ENCODE measurements at places on chromosomes 16 and 17.

DNA sequence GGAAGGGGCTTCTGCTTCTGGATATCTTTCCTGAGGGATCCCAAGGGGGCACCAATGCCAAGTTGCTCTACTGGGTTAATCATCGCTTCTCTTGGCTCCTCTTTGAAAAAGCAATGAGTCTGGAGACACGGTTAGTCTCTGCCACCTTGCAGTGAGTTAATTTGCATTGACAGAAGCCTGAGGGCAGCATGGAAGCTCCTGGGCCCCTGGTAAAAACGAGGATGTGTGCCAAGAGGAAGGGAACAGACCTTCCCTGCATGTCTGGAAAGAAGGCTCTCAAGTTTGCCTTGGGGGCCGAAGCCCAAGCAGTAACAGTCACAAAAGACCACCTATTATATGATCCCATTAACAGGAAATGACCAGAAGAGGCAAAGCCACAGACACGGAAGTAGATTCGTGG, 86.7 kb downstream of the IRX5 start:
- DNase-seq = no peak

GRCh38 chr17:17235212-17236174, 1.5 kb downstream of the FLCN start:
- no peak for DNase-seq

GRCh38 chr16:29877266-29877961, 14.4 kb upstream of the CDIPT start:
- DNase-seq = no peak

- no peak for DNase-seq
Observed at GRCh38 chr17:42210046-42210445, 15.8 kb upstream of the GHDC start.

- no peak for DNase-seq
Observed at GRCh38 chr17:49193513-49194296, 16.7 kb downstream of the GNGT2 start.

DNA sequence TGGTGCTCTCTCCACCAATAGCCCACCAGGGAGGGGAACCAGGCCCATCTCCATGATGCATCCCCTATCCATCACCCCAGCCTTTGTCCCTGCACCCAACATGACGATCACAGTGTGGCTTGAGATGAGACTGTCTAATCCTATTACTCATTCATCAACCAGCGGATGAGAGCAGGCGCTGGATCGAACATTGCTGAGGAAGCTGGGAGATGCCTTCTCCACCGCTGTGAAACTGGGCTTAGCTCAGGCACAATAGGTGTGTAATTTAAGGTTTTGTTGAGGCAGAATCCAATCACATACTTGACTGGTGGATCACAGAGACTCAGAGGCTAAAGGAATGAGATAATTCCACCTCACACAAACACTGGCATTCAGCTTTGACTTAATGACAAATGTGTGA, 64.6 kb upstream of the IRX3 start:
- no peak for DNase-seq

- DNase-seq = no peak
Observed at GRCh38 chr16:65218348-65218747, 96.5 kb upstream of the CDH11 start.

- no peak for DNase-seq
Observed at GRCh38 chr16:441447-441846, 16.0 kb downstream of the RAB11FIP3 start.

- DNase-seq = no peak
Observed at GRCh38 chr16:7209598-7209997, 123.0 kb upstream of the RBFOX1 start.

DNA sequence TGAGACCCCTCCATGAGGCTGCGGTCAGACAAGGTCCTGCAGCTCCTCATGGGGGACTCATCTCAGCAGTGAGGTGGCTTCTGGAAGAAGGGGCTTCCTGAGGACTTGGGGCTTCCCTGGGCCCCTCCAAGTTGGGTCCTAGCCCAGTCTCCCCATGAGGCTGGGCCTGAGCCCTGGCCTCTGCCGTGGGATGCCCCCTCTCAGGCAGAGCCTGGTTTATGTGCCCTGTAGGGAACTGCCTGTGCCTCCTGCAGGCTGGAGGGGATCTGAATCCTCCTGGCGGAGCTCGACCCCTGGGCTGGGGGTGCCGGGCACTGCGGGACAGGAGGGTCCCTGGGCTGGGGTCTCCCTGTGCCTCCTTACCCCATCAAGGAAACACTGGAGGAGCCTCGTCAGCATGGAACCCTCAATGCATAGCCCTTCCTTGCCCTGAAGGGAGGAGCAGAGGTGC, 45.8 kb downstream of the TNFRSF13B start:
- no peak for DNase-seq

GRCh38 chr17:12438813-12439586, 226.7 kb upstream of the MYOCD start:
- no peak for DNase-seq

- DNase-seq = no peak
Observed at GRCh38 chr17:76538281-76538931, 897 bp upstream of the CYGB start.

DNA sequence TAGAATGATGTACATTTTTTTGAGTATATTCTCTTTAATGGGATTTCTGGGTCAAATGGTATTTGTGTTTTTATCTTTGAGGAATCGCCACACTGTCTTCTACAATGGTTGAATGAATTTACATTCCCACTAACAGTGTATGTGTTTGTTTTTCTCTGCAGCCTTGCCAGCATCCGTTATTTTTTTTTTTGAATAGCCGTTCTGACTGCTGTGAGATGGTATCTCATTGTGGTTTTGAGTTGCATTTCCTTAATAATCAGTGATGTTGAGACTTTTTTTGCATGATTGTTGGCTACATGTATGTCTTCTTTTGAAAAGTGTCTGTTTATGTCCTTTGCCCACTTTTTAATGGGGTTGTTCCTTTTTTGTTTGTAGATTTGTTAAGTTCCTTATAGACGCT, 172.7 kb upstream of the CDH8 start:
- no peak for DNase-seq

GRCh38 chr17:27481327-27481726, 25.1 kb downstream of the KSR1 start:
- DNase-seq = peak; percentile 55

DNA sequence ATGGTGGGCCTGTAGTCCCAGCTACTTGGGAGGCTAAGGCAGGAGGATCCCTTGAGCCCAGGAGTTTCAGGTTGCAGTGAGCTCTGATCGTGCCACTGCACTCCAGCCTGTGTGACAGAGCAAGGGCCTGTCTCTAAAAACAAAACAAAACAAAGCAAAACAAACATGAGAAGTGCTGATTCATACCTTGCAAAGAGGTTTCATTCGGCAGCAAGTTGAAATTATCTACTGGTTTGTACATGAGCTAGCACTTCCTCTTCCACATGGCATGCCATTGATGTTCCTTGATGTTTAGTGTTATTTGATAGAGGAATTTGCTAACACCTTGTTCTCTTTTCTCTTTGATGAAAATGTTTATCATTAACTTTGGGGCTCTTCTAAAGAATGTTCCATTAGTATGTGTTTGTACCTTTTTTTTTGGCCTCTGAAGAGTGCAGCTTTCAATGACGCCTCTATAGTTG, 50.6 kb downstream of the SPECC1 start:
- no peak for DNase-seq

- no peak for DNase-seq
Observed at GRCh38 chr17:65914784-65915342, 277.1 kb downstream of the CEP112 start.

DNA sequence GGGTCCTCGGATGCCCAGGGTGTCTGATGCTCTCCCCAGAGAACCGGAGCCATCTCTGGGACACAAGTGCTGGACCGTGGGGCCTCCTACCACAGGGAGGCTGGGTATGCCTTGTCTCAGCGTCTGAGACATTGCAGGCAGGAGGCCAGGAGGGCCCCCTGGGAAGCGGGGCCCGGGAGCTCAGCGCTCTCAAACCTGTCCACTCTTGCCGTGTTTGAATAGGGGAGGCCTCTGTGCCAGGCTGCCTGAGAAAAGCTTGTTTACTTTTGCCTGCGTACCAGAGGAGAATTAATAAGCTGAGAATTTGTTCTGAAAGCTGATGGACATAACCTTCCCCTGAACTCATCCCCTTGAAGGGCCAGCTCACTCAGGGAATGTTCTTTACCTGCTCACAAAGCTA, 163.8 kb downstream of the NTN1 start:
- DNase-seq = no peak

DNA sequence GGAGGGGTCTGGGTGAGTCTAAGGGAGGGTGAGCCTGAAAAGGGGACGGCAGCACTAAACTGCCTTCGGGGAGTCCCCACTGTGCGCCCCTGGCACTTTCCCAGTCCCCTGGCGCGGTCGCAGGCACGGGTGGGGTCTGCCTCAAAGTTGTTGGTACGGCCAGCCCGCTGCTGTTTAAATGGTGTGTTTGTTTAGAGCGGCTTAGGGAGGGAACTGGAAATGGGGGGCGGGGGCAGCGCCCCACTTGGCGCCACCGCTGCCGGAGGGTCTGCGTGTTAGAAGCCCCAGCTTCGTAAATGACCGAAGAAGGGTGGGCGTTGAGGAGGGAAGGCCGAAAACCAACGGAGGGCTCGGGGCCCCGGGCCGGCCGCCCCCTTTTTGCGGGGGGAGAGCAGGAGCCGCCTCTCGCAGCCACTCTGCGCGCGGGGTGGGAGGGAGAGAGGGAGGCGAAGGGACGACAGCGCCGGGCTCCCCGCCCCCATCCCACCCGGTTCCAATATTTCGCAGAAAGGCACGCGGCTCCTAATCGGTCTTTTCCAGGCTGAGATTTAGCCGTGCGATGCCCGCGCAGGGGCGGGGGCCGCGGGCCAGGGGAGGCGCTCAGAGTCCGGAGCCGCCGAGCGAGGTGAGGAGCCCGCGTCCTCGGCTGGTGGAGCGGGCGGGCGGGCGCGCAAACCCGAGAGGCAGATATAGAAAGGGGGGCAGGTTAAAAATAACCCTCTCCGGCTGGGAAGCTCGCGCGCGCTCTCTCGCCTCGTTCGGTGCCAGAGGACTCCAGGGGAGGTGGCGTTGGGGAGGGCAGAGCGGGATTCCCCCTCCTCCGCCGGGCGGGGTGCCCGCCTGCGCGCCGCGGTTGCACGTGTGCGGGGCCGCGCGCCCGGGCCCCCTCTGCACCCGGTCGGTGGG, 54.9 kb downstream of the SREBF1 start:
- DNase-seq = no peak

DNA sequence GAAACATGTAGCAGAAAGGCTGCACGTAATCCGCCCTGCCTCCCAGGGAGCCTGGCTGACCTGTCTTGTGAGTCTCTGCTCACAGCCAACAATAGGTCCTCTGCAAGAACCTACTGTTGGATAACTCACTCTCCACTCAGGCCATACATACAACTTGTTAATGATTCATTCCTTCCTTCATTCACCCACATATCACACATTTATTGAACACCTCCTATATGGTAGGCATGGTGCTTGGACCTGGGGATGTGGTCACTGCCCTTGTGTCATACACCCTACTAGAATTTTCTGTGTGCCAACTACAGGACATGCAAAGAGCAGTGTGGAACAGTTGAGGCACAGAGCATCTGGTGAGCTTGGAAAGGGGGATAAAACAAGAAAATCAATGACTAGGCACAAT, 28.1 kb upstream of the HNF1B start:
- no peak for DNase-seq

GRCh38 chr16:50814541-50814940, 72.7 kb downstream of the CYLD start:
- no peak for DNase-seq

- DNase-seq = no peak
Observed at GRCh38 chr17:79799538-79800324, 2.9 kb upstream of the CBX8 start.

DNA sequence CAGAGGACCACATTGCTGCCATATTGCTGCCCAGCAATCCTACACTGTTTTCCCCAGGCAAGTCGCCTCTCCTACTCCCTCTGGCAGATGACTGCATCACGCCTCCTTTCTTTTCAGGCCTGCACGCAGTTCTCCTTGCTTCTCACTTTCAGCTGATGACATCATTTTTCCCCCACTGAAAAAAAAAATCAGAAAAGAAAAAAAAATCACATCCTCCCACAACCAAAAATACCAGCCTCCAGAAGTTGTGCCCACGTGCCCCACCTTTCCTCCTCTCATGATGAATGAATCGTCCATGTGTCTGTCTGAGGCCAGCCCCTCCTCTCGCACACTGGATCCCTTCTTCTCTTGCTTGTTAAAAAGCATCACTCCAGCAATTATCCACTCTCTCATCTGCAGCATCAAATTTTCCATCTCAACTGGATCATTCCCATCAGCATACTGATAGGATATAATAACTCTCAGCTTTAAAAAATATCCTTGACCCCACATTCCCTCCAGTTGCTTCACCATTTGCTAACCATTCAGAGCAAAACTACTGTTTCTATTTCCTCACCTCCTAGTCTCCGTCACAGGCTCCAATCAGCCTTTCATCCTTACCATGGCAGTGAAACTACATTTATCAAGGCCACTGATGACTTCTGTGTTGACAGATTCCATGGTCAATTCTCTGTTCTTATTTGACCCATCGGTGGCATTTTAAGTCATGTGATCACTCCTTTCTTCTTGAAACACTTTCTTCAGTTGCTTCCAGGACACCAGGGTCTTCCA, 30.1 kb upstream of the DYNLL2 start:
- DNase-seq = no peak

DNA sequence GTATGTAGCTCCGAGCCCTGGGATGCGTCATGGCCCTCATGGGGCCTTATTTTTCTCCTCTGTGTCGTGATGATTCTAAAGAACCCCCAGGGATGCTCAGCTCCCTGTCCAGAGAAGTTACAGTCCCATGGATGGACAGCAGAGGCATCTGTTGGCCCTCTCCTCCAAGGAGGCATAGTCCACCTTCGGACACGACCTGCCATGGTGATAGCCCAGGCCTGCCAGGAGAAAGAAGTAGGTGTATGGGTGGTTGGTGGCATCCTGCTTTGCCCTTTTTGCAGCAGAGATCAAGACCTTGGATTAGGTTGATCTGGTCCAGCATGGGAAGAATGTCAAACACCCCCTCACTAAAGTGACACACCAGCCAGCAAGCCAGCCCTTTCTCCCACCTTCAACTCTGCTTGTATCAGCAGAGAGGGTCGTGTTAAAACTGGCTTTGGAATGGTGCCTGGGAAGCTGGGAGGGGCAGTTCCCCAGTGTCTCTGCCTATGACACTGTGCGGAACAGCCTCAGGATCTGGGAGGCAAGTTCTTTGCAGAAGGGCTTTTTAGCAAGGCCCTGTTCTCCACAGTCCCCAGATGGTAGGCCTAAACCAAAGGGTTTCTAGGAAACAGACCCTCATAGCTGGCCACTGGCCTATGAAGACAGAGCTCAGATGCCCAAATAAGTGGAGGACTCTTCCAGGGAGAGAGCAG, 259.9 kb upstream of the RPL38 start:
- no peak for DNase-seq

GRCh38 chr17:81019563-81020442, 15.1 kb upstream of the BAIAP2 start:
- DNase-seq = no peak

- no peak for DNase-seq
Observed at GRCh38 chr17:21538615-21539014, 153.7 kb upstream of the KCNJ18 start.

- peak; percentile 54 for DNase-seq
Observed at GRCh38 chr17:77420804-77421629, 280.2 kb downstream of the SEC14L1 start.

DNA sequence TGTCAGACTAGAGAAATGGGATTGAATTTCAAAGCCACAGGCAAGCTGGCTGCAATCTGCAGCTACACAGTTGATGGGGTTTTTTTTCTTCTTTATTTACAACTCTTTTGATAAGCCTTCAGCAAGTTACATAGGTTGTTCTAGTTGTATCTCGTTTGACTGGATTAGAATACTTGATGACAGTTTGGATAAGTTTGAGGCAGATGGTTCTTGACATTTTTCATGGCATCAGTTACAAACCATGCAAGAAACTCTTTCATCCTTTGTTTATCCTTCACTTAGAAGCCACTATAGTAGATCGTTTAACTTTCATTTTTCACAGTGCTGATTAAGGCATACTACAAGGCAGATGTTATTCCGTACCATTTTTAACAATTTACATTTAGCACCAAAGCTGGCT, 238.9 kb downstream of the TOX3 start:
- no peak for DNase-seq

Data from activated gamma-delta T cell treated with Interleukin-2 at 50 U/mL for 16 hours (primary cell).